ENCODE measurements at places on chromosomes 6 and 20.

- DNase-seq = no peak
Measured at GRCh38 chr20:46131396-46131795, 13.3 kb downstream of the CD40 start.

- DNase-seq = no peak
Measured at GRCh38 chr6:22110061-22110460, 186.8 kb downstream of the PRL start.

- peak; percentile 8 for DNase-seq
Measured at GRCh38 chr6:136887953-136888352, 34.1 kb upstream of the SLC35D3 start.

DNA sequence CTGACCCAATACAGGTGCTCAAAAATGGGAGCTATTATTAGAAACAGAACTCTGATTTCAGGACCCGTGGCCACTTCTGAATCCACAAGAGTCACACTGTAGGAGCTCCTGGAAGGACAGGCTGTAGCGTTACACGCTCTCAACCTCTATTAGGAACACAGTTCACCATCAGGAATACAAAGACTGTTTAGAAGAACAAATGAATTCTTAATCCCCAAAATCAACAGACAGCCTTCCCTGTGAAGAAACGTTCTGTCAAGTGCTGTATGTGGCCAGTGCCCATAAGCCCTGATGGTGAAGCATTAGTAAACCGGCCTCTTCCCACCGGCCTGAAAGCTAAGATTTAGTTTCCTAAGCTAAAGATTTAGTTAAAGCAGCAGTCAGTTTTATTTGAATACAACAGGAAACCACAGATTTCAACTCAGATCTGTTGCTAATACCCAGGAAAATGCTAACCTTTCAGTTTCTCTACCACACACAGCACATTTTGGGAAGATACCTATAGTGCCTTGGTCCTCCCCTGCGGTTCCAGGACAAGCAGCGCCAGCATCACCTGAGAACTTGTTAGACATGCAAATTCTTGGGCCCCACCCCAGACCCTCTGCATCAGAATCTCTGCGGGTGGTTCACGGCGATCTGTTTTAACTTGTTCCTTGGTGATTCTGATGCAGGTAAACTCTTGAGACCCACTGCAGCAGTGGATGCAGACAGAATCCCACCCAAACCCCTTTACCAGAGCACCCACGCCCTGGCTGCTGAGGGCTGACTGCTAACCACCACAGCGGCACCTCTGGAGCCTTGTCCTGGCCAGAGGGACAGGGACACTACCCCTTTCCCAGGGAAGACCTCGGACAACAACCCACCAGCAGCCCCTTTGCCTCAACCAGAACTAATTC is 33.4 kb downstream of the MTRES1 start:
- no peak for DNase-seq

GRCh38 chr6:100880149-100880852 is 828 bp downstream of the ASCC3 start:
- DNase-seq = peak; percentile 60

DNA sequence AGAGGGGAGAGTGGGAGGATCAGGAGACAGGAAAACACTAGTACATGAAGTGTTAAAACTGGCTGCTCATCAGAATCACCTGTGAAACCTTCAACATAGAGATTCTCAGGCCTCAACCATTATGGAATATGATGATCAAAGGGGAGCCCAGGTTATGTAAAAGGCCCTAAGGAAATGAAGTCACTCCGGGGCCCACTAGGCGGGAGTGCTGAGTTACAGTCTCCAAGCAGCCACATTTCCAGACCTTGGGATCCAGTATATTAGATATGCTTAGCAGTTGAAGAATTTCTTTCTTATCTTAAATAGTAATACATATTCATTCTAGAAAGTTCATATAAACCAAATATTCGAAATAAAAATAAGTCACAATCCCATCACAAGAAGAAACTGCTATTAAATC is 476.3 kb downstream of the PRKN start:
- DNase-seq = no peak

GRCh38 chr20:39885975-39886649 is 802.9 kb downstream of the MAFB start:
- peak; percentile 61 for DNase-seq

GRCh38 chr6:36426622-36427021 is 16.0 kb downstream of the PXT1 start:
- no peak for DNase-seq

All from hematopoietic multipotent progenitor cell treated with erythropoietin and hydrocortisone succinate and interleukin-3 and kit ligand, for 6 days (in vitro differentiated cells).